ENCODE measurements at places on chromosomes 7 and 10.

DNA sequence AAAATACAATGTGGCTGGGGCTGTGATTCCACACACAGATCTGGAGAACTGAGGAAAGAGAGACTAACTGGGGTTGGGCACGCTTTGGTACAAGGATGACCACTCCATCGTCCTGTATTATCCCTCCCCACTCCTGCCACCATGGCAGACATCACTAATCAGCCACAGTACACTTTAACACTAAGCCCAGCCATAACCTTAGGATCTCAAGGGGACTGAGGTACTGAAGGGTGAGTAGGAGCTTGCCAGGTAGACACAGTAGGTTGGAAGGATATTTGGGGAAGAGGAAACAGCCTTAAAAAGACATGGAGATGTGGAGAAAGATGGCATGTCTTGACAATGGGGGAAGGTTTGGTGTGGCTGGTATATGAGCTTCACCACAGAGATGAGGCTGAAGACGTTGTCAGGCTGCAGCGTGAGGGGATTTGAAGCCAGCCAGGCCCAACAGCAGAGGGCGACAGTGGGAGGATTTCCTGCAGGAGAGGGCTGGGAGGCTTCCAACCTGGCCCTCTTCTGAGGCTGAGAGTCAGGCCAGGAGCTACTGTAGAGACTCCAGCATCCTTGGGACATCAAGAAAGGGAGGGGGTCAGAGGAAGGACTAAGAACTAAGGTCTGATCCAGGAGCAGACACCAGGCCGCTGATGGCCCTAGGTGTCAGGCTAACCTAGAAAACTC lies 58.6 kb upstream of the COL13A1 start:
- no peak for DNase-seq

GRCh38 chr7:28419716-28420115 lies 7.4 kb downstream of the CREB5 start:
- no peak for DNase-seq

DNA sequence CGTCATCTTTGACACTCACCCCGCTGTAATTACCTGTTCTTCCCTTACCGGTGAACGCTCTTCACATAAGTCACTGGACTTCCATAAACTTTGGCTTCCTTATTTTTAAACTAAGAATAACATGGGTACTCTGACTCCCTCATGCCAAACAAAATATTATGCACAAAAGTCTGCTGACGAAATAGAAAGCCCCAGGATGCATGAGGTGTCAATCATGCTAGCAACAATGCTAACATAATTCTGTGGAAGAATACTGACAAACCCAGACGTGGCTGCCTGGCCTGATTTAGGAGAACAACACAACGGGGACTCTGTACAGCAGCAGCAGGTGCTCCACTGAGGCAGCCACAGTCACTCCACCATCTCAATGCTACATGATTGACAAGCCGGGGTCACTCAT lies 137.5 kb downstream of the CCDC71L start:
- DNase-seq = no peak

DNA sequence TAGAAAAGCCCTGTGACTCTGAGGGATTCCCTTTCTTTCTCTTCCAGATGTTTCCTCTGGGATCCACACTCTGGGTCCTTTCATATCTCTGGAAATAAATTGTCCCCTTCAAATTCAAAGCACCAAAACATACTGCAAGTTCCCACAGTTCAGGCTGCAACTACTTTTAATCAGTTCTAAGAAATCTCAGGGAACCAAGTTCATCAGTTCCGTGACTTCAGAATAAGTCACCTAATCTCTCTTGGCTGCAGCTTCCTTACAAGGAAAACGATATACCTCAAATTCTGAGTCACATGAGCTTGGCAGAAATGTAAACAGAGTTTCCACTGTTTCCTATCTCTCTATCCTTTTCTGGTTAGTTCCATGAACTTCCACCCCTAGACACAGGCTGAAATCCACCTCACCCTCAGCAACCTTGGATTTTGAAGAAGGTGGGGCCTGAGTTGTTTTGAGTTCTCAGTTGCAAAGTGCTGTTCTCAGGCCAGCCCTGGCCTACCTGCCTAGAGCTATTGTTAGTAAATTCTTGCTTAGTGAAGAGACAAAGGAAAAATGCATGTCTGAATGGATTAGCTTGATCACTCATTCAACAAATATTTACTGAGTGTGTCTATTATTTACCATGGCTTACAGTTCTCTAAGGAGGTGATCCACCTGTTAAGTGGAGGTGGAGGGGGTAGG lies 59.3 kb upstream of the IL6 start:
- no peak for DNase-seq

DNA sequence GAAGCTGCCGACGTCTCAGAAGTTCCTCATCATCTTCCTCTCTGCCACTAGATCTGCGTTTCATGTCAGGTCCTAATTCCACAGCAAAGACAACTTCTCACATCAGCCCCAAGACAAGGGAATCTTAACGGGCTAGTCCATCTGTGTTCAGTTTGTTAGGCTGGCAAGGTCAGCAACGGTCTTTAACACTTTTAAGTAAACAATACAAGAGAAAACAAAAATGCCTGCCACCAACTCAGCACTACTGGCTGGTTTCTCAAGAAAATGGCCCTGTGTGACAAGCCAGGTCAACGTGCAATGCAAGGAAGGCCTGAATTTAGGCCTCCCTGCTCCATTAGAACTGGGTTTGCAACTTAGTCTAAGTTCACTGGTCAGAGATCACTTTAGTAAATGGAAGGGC lies 41.0 kb upstream of the AFAP1L2 start:
- no peak for DNase-seq

- no peak for DNase-seq
Observed at GRCh38 chr7:147412782-147413556, 1177.6 kb upstream of the C7orf33 start.

- DNase-seq = no peak
Observed at GRCh38 chr10:109892931-109893330, 30.4 kb downstream of the XPNPEP1 start.

GRCh38 chr10:132679217-132679595 lies 106.7 kb downstream of the NKX6-2 start:
- no peak for DNase-seq

DNA sequence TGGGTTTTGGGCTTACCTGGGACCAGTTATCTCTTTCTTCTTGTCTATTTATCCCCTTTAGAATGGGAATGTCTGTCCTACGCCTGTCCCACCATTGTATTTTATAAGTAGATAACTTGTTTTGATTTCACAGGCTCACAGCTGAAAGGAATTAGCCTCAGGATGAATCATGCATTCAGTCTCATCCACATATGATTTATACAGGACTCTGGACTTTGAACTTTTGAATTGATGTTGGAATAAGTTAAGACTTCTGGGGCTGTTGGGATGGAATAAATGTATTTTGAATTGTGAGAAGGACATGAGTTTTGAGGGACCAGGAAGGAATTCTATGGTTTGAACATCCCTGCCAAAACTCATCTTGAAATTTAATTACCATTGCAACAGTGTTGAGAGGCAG lies 112.6 kb downstream of the AMPH start:
- no peak for DNase-seq

DNA sequence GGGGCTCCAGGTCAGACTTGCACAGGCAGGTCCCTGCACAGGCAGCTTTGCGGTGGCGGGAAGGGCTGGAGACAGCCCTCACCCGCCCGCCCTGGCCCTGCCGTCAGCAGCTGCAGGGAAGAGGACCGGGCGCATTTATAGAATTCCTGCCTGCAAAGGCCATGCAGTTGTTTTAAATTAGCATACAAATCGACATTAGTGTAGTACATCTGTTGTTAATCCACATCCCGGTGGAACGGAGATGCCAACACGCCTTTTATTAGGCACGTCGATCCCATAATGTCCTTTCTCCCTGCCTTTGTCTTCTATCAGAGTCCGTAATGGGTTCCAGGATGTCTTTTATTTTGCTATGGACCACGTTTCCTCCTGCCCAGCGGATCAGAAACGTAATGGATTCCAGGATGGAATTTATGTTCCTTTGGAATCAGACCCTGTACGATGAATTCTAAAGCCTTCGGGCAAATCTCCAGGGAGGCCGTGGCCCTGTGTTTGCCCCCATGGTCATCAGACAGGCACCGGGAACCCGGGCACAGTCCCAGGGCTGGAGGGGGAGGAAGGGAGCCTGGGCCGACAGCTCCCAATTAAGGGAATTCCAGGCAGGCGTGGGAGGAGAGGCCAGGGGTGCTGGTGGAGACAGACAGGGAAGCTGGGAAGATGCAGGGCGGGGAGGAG lies 123.9 kb downstream of the COL26A1 start:
- DNase-seq = no peak

GRCh38 chr10:58013406-58013805 lies 254.3 kb downstream of the IPMK start:
- no peak for DNase-seq

- no peak for DNase-seq
Observed at GRCh38 chr10:114395366-114396022, 8.8 kb downstream of the AFAP1L2 start.

DNA sequence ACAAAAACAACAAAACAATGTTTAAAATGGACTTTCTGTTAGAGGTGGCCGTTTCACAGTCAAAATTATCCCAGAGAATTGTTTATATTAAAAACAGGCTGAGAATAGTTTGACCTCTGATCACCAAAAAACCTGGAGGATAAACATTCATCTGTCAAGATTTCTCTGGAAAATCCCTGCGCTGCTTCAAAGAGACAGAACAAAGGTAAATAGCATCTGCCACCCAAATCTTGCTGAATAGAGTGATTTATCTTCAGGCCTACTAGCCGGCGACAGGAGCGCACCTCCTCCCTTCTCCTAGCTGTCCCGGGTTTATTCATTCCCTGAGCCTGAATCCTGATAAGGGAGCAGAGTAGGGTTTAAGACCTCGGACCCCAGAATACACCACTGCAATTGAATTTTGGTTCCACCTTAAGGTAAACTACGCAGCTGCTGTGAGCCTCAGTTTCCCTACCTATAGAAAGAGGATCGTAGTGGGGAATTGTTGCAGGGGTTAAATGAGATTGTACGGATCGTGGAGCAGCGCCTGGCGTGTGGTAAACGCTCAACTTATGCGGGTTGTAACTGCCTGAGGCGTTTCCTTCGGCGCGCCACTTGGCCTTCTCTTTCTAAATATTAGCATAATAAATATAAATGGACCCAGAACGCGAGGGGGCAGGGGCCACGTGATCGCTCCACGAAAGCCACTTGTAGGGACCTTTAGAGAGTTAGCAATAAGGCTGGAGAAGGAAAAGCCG lies 498 bp upstream of the ST7 start:
- DNase-seq = no peak

GRCh38 chr7:155694851-155695250 lies 50.4 kb downstream of the RBM33 start:
- DNase-seq = no peak

DNA sequence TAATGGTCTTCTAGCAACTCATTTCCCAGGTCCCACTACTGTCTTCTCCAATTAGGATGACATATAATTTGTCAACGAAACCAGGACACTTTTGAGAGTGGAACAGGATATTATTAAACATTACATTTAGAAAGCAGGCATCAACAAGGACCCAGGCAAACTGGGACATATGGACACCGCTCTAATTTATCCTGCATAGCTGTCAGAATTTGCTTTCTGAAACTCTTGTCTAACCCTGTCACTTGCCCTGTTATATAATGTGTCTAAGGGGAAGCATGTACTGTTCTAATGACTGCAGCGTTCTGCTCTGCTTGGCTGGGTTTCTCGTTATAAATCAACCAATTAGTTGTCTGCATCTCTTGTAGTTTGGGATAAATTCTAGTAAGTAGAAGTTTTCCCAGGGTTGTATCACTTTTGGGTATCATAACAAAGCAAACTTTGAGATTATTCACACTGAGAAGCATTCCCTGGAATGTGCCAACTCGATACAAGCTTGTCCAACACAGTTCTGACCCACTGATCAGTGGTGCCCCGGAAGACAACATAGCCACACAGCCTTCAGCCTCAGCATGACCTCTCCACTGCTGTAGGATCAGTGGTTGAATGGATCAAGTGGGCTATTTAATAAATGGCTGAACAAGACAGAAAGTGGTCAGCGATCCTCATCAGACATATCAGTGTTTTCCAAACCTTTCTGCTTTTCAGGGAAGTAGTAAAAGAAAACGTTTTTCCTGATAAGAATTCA lies 228.1 kb downstream of the KIF20B start:
- no peak for DNase-seq

DNA sequence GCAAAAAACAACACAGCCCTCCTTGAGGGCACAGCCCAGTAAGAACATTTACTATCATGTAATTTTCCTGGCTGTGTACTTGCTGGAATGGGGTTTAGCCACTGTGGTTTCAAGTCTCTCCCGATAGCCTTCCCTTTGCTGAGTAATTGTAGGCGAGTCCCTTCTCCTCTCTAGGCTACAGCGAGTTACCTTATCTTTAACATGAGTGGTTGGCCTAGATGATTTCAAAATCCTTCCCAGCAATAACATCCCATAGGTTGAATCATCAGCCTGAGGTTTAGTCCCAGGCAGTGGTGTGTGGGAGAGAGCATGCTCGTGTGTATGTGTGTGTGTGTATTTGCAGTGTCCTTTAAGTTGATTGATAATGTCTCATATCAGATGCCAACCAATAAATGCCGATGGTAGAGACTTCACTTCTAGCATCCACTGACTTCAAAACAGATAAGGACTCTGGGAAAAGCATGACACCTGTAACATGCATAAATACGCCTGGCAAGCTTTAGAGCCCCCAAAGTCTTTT lies 142.9 kb upstream of the ZMIZ1 start:
- no peak for DNase-seq

GRCh38 chr7:43495572-43495971 lies 87.3 kb upstream of the STK17A start:
- DNase-seq = no peak

DNA sequence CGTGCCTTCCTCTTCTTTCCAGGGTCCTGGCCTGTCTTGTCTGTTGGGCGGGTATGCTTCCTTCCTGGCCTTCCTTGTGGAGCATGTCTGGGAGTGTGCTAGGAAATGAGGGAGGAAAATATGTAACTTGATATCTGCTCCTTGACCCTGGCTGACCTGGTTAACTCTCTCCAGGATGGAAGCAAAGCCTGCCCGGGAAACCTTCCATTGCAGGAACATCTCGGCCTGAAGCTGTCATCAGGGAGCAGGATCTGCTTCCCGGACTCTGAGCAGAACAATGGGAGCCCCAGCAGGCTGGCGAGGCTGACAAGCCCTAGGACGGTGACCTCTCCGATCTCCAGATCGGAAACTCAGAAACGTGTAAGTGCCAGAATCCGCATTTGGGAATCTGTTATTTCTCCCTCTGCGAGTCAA lies 340.3 kb downstream of the FRMD4A start:
- DNase-seq = no peak

- no peak for DNase-seq
Observed at GRCh38 chr7:156544919-156545715, 95.5 kb upstream of the RNF32 start.

- no peak for DNase-seq
Observed at GRCh38 chr10:114684084-114684821, 26.2 kb upstream of the ABLIM1 start.

GRCh38 chr7:131152766-131153165 lies 174.9 kb upstream of the MKLN1 start:
- no peak for DNase-seq

All from activated T-helper 1 cell treated with anti-CD3 and anti-CD28 coated beads, Interleukin-12 subunit alpha, Interleukin-12 subunit beta, Interleukin-2, Interleukin-4 antibody, amounts not matched to agents 30 ng/mL and 10 ng/mL and 1 ng/mL, durations not matched to agents 14 hours and 24 hours and 36 hours (primary cell).